ENCODE measurements at places on chromosomes 12 and 14.

DNA sequence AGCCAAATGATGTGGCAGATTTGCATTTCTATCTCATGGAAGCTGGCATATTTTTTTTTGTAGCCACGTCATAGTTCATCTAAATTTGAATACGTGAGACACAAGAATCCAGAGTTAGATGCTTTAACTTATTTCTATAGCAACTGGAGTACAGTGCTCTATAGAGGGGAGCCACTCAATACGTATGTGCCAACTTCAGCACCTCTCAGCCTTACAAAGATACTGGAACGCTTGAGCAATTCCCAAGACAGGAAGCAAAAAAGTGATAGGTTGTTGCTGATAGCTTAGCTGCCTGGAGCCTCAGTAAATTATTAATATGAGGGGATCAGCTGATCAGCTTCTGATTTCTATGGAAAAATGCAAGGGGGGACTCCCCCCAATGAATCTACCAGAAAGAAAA, 24.1 kb upstream of the PELI2 start:
- no peak overlapping the region for H3K4me3 ChIP-seq
- no peaks in the 10 kb centered on the region for H3K36me3 ChIP-seq
- peaks cover 6% of the 10 kb centered on the region for H3K27me3 ChIP-seq
- H3K27ac ChIP-seq: no peak overlapping the region
- H3K4me1 ChIP-seq: no peaks in the 10 kb centered on the region
- DNase-seq: no peak

DNA sequence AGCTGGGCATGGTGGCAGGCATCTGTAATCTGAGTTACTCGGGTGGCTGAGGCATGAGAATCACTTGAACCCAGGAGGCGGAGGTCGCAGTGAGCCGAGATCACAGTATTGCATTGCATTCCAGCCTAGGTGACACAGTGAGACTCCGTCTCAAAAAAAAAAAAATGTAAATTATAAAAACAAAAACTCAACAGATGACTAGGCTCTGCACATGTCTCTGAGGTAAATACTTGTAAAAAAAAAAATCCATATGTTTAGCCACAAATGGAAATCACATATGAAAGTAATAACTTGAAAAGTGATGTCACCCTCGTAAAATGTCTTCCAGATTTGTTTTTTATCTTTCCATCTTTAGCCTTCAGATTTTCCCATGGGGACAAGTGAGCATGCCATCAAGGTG, 85.0 kb downstream of the KICS2 start:
- no peaks in the 10 kb centered on the region for H3K36me3 ChIP-seq
- DNase-seq: no peak
- H3K27ac ChIP-seq: no peak overlapping the region
- no peaks in the 10 kb centered on the region for H3K4me1 ChIP-seq
- no peak overlapping the region for H3K4me3 ChIP-seq

- H3K27ac ChIP-seq: no peak overlapping the region
- DNase-seq: no peak
- H3K36me3 ChIP-seq: no peaks in the 10 kb centered on the region
- H3K4me3 ChIP-seq: no peak overlapping the region
Measured at GRCh38 chr12:116126610-116127009, 150.9 kb downstream of the MED13L start.

DNA sequence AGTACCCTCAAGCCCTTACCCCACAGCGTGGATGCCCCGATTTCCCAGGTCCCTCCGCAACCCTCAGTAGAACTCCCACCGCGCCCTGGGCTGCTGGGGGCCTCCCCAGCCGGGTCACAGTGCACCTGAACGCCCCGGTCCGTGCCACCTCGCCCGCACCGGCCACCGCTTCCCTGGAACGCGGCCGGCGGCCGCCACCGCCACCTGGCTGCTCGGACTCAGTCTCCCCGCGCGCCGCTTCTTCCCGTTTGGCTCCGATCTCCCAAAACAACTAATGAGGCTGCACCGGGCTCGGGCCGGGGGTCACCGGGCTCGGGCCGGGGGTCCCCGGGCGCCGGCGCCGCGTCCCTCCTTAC, 1.0 kb downstream of the ITPK1 start:
- no peak for DNase-seq
- no peaks in the 10 kb centered on the region for H3K27me3 ChIP-seq
- H3K27ac ChIP-seq: peak overlapping the region; percentile 55
- H3K36me3 ChIP-seq: no peaks in the 10 kb centered on the region
- peak overlapping the region; percentile 76 for H3K4me3 ChIP-seq
- H3K4me1 ChIP-seq: peaks cover 16% of the 10 kb centered on the region

DNA sequence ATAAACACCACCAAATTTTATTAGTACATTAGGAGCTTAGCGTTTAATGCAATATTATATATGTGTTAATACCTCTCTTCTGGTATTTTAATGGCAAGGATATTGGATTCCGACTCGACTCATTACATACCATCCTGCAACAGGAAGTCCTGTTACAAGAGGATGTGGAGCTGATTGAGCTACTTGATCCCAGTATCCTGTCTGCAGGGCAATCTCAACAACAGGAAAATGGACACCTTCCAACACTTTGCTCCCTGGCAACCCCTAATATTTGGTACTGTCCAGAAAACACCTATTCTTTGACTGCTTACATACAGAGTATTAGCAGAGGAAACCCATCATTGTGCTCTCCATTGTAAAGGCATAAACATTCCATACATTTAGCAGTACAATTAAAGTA, 45.2 kb downstream of the VEZT start:
- DNase-seq: no peak
- peaks cover 45% of the 10 kb centered on the region for H3K36me3 ChIP-seq
- H3K4me1 ChIP-seq: no peaks in the 10 kb centered on the region
- H3K27ac ChIP-seq: no peak overlapping the region
- no peaks in the 10 kb centered on the region for H3K27me3 ChIP-seq

DNA sequence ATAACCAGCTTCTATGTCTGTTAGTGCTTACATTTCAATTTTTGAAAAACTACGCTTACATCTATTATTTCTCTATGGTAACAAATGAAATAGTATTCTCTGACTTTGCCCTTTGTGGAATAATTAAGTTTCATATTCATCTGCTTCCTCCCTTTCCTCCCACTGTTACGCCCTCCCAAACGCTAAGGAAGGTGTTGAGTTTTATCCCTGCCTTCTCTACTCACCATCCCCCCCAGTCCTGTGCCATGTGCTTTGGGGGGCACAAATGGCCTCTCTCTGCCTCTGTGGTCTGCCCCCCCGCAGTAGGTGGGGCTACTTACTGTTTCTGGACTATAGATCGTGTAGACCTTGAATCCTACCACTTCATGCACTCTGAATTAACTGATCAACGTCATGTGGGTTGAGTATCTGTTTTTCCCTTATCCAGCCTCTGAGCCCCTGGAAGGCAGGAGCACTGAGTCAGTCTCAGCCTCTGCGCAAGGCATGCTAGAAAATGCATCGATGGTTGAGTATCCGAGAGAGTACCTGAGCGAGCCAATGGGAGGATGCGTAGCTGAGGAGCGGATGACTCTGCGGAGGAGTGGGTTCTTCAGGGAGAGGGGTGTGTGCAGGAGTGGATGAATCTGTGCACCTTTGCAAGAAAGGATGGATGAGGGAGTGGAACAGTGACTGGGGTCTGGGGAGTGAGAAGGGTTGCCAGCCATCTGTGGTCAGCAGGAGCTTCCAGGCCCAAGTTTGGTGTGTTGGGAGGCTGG, 114.5 kb upstream of the RTL1 start:
- no peak overlapping the region for H3K4me3 ChIP-seq
- H3K27me3 ChIP-seq: no peaks in the 10 kb centered on the region
- H3K36me3 ChIP-seq: no peaks in the 10 kb centered on the region
- no peaks in the 10 kb centered on the region for H3K4me1 ChIP-seq

DNA sequence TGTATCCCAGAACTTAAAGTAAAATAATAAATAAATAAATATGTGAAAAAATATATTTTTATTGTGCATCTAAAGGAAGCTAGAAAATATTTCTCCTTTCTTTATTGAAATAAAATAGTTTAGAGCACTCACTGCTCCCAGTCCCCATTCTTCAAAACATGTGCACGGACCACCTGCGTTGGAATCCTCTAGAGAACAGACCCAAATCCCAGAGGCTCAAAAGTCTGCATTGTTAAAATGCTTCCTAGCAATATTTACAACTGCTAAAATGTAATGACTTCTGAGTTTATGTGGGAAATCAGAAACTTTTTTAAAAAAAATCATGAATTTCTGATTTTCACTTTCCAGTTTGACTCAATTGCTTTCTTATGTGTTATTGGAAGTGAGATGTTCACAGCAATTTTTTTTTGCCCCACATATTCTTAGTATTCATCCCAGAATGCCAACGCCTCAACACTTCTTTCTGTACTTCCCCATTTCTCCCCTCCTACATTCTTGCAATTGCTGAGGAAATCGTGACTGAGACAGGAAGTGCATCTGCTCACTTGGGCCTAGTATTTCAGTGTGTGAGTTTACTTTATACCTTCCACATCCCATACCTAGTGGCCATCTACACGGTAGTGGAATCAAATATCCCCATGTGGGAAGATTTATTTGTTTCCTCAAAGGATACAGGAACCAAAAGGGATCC, 116.0 kb upstream of the FLRT2 start:
- no peak for DNase-seq
- H3K4me3 ChIP-seq: no peak overlapping the region
- H3K36me3 ChIP-seq: no peaks in the 10 kb centered on the region
- no peaks in the 10 kb centered on the region for H3K4me1 ChIP-seq
- H3K27me3 ChIP-seq: no peaks in the 10 kb centered on the region
- no peak overlapping the region for H3K27ac ChIP-seq

GRCh38 chr12:29763301-29763683, 20.4 kb downstream of the TMTC1 start:
- no peaks in the 10 kb centered on the region for H3K36me3 ChIP-seq
- H3K27ac ChIP-seq: no peak overlapping the region
- no peak overlapping the region for H3K4me3 ChIP-seq
- DNase-seq: no peak
- no peaks in the 10 kb centered on the region for H3K4me1 ChIP-seq
